ENCODE measurements at places on chromosomes 6 and 20.

GRCh38 chr6:137811916-137812553 is 55.0 kb upstream of the TNFAIP3 start:
- DNase-seq = no peak

DNA sequence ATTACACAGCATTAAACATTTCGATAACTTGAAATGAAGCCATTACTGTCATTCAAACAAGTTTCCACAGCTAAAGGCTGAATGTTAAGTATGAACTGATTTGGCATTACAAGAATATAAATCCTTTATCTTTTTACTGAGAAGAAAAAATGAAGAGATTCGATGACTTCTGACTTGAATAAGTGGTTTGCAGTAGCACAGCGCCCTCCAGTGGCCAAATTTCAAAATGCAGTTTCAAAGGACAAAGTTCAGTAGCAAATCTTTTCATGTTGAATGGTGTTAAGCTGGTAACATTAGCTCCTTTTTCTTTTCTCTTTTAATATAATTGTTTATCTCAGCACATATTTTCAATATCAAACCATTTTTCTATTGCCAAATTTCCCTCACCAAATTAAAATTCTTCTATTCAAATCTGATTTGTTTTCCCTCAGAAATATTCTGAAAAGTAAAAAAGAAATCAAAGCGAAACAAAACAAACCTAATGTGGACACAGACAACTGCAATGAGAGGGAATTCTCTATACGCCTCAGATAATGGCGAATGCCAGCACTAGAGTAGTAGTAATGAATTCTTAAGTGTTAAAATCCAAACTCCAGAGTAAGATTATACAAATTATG is 145.7 kb downstream of the BTBD9 start:
- no peak for DNase-seq

GRCh38 chr6:39197521-39197920 is 31.8 kb downstream of the KCNK5 start:
- no peak for DNase-seq

GRCh38 chr20:4897600-4897999 is 103.7 kb downstream of the SLC23A2 start:
- no peak for DNase-seq

GRCh38 chr20:31475472-31476293 is 595 bp downstream of the REM1 start:
- DNase-seq = no peak

GRCh38 chr6:133248241-133249001 is 7.3 kb downstream of the EYA4 start:
- DNase-seq = no peak

- no peak for DNase-seq
Measured at GRCh38 chr6:156694679-156695078, 82.5 kb upstream of the ARID1B start.

DNA sequence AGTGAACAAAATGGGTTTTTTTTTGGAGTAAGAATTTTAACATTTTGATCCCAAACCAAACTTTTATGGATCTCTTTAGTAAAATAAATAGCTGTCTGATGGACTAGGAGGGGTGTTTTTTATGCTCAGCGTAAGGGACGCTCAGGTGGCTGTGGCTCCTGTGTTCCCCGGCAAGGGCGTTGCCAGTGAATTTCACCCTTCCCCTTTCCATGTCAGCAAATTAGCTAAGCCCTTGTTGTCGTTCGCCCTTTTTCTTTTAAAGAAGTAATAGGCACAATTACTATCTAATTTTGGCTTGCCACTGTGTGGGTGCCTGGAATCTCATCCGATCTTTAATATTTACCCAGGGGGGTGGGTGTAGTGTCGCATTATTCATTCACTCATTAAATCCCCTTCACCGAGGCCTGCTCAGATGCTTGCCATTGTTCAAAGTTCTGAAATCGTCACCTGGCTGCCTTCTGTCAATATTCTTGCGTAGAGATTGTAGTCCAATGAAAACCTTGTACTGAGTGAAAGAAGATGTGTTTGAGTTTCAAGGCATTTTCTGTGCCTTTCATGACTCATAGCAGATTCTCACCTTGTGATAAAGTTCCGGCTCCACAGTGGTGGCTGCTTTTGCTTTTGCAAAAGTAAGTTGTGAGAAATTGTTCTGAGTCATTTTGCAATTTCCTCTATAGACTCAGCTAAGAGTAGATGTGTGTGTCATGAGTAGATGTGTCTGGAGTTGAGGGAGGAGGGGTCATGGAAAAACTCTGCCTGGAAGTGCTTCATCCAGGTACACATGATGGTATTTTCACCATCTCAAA is 40.0 kb upstream of the CLDN20 start:
- no peak for DNase-seq

DNA sequence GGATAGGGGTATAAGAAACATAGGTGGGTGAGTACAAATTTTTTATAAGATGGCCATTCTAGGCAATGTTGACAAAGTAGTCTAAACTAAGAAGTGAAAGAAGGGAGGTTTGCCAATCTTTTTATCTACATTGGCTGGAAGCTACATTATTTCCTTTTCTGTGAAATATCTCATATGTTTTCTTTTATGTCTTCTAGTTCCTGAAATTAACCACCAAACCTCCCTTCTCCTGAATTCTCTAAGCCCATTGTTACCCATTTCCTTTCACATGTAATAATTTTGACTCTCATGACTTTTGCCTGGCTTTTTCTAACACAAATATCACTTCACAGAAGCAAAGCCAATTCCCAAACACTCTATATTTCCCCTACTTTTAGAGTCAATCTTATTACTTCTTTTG is 496.2 kb upstream of the JAG1 start:
- no peak for DNase-seq

- DNase-seq = no peak
Measured at GRCh38 chr20:49476016-49476355, 6.5 kb downstream of the KCNB1 start.

- no peak for DNase-seq
Measured at GRCh38 chr6:152634773-152635172, 2.4 kb downstream of the SYNE1 start.

- DNase-seq = no peak
Measured at GRCh38 chr20:45061244-45061643, 39.7 kb downstream of the KCNS1 start.

- no peak for DNase-seq
Measured at GRCh38 chr20:57445298-57445697, 54.1 kb downstream of the RBM38 start.
